ENCODE measurements at places on chromosomes 4 and X. TPM values are rescaled to one million over a fixed set of nuclear protein-coding genes. Genes with fewer than 3 reads are reported as not detected.
A peak's percentile ranks its signal among the peaks of the same experiment; 100 is the strongest.

Gene UNC5C
- 5.1 TPM for total RNA-seq

Gene FAM236C
- total RNA-seq: not detected

Gene EPHA5
- total RNA-seq: 0.09 TPM

Gene DAPP1
- 15.1 TPM for total RNA-seq

Gene DDX60
- total RNA-seq: 34.6 TPM

Gene SMIM10
- 4.1 TPM for total RNA-seq

Gene RAB41
- not detected for total RNA-seq

GRCh38 chr4:189232274-189232673 is 708.4 kb upstream of the FRG1 start:
- no peaks in the 10 kb centered on the region for H3K36me3 ChIP-seq
- no peaks in the 10 kb centered on the region for H3K4me1 ChIP-seq
- no peak overlapping the region for H3K27ac ChIP-seq
- H3K27me3 ChIP-seq: no peaks in the 10 kb centered on the region

- no peaks in the 10 kb centered on the region for H3K27me3 ChIP-seq
- DNase-seq: no peak
- H3K27ac ChIP-seq: no peak overlapping the region
- H3K4me1 ChIP-seq: no peaks in the 10 kb centered on the region
- no peaks in the 10 kb centered on the region for H3K36me3 ChIP-seq
Measured at GRCh38 chr4:172486531-172486930, 673.3 kb downstream of the GALNTL6 start.

- H3K4me1 ChIP-seq: peaks cover 13% of the 10 kb centered on the region
- H3K36me3 ChIP-seq: no peaks in the 10 kb centered on the region
- peak; percentile 91 for DNase-seq
- peak within 1 kb of the TSS; percentile 89 for H3K4me3 ChIP-seq
Measured at GRCh38 chr4:109559983-109560686, at the start of gene MCUB. TSS of gene MCUB (plus strand) at chr4:109560246. CDS start at chr4:109560338, 92 bp downstream.

- peaks cover 50% of the 10 kb centered on the region for H3K27me3 ChIP-seq
- H3K4me3 ChIP-seq: peak within 1 kb of the TSS; percentile 57
- H3K27ac ChIP-seq: no peak within 1 kb of the TSS
- peaks cover 20% of the 10 kb centered on the region for H3K4me1 ChIP-seq
Measured at GRCh38 chr4:154743683-154744340, at the start of gene LRAT. TSS of gene LRAT (plus strand) at chr4:154744000. CDS start at chr4:154744327, 327 bp downstream.

- peak overlapping the region; percentile 71 for H3K4me3 ChIP-seq
- peaks cover 29% of the 10 kb centered on the region for H3K4me1 ChIP-seq
- no peak overlapping the region for H3K27ac ChIP-seq
- no peaks in the 10 kb centered on the region for H3K36me3 ChIP-seq
- no peaks in the 10 kb centered on the region for H3K27me3 ChIP-seq
Measured at GRCh38 chrX:118347736-118348135, 1.8 kb downstream of the WDR44 start.

DNA sequence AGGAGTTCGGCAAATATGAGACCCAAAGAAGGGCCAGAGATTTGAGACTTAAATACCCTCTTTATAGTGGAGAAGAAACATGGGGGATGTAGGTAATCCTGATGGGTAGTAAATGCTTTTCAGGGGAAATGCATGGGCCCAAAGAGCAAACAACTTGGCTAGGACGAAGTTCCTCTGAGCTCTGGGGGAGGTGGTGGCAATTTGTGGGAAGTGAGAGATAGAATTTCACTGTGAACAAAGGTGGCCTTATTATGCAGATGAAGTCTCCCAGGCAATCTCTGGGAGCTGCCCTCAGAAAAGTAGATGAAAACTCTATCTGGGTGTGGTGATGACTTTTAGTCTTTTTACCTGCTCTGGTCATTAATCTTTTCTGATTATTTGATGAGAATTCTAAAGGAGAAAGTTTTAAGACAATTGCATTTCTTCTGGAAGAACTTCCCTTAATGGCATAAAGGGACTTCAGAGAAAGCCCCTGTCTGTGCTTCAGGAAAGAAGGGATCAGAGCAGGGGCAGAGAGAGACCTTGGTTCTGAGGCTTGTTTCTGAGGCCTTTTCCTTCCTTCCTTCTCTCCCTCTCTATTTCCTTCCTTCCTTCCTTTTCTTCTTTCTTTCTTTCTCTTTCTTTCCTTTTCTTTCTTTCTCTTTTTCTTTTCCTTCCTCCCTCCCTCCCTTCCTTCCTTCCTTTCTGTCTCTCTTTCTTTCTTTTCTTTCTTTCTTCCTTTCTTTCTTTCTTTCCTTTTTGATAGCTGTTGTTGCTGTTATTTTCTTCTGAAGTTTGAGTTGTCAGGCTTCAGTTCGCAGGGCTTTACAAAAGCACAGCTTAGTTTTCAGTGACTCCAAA is 37.5 kb upstream of the MAOA start:
- DNase-seq: no peak
- no peak overlapping the region for H3K4me3 ChIP-seq
- H3K36me3 ChIP-seq: no peaks in the 10 kb centered on the region
- no peak overlapping the region for H3K27ac ChIP-seq

DNA sequence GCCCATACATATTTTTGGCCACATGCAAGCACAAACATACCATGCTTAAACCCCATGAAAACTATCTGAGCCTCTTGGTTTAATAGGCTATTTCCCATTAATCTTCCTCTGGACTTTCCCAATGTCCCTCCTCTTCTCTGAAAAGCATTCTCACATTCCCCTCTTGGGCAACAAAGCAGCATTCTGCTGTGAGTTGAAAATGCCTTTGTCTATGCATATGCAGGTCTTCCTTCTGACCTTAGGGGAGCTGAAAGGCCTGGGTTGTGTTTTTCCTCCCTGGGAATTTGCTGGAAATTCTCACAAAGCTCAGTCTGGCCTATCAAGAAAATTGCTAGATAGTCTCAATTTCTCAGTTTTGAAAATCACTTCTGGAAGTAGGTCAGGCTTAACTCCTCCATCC is 4.2 kb downstream of the VSIG4 start:
- H3K4me1 ChIP-seq: no peaks in the 10 kb centered on the region
- no peak for DNase-seq
- H3K36me3 ChIP-seq: no peaks in the 10 kb centered on the region
- H3K27ac ChIP-seq: no peak overlapping the region
- H3K4me3 ChIP-seq: peak overlapping the region; percentile 2

GRCh38 chr4:183053681-183054080 is 45.4 kb upstream of the WWC2 start:
- no peak overlapping the region for H3K27ac ChIP-seq
- H3K36me3 ChIP-seq: no peaks in the 10 kb centered on the region
- H3K4me3 ChIP-seq: no peak overlapping the region
- H3K4me1 ChIP-seq: no peaks in the 10 kb centered on the region
- no peaks in the 10 kb centered on the region for H3K27me3 ChIP-seq
- no peak for DNase-seq

- H3K27me3 ChIP-seq: no peaks in the 10 kb centered on the region
- no peak for DNase-seq
- no peak overlapping the region for H3K4me3 ChIP-seq
- no peaks in the 10 kb centered on the region for H3K4me1 ChIP-seq
Measured at GRCh38 chrX:15511563-15511962, 11.0 kb downstream of the BMX start.

DNA sequence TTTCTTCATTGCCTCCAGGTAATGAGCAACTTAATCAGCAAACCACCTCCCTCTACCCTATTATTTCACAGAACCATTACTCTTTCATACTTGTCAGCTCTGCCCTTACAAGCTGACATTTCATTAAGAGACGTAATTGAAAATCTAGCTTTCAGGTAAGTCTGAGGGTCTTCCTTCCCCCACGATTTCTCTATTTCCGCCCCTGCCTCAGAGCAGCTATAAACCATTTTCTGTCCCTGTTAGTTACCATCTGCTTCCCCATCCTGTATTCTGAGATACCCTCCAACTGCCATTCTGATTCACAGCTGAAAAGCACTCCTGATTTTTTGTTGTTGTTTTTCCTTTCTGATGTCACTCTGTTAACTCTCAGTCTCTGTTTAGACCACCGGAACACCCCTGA is 37.1 kb downstream of the SH3RF1 start:
- H3K36me3 ChIP-seq: no peaks in the 10 kb centered on the region
- H3K27ac ChIP-seq: no peak overlapping the region
- no peaks in the 10 kb centered on the region for H3K27me3 ChIP-seq
- H3K4me3 ChIP-seq: no peak overlapping the region

DNA sequence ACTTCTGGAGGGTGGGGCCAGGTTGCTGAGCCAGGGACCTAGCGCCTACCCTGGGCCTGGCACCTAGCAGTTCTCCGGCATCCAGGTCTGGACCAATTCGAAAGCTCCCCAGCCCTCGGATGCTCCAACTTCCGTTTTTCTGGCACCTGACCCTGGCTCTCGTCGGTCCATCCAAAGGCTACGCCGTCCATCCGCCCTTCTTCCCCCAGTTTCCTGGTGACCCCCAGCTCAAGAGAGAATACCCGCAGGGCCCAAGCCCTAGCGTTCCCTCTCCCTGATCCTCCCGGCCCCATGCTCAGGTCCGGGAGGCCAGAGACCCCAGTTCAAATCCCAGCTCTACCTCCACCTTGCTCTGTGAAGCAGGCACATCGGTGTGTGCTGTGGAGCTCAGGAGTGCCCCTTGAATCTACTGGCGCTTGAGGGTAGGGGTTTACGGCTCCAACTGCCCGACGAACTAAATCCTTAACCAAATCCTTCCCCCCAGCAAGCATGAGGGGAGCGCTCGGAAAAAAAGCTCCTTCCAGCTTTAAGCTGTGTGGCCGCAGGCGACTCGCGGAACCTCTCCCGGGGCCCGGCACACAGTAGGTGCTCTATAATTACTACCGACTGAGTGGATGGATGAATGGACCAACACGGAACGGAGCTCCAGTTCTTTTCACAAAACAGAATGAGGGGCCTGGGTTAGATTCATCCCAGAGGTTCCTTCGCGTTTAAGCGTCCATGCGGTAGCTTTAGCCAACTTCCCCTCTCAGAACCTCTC is 1.1 kb downstream of the CRMP1 start:
- H3K4me1 ChIP-seq: peaks cover 18% of the 10 kb centered on the region
- peaks cover 87% of the 10 kb centered on the region for H3K27me3 ChIP-seq
- no peaks in the 10 kb centered on the region for H3K36me3 ChIP-seq
- DNase-seq: no peak
- H3K4me3 ChIP-seq: no peak overlapping the region

DNA sequence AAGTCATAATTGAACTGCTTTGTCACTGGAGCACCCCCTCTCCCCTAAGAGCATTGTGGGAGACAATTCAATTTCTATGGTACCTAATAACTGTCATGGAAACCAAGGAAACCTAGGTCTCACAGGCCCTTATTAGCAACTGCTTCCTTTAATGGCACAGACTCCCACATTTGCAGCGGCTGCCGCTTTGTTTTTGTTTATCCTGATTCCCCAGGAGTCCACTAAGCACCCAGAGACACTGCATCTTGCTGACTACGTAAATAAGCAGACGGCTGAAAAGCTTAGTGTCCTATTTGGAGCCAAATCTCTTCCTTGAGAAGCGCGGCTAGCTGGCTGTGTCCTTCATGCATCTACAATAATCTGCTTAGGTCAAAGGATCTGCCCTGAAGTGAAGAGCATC is 494.4 kb downstream of the TMA16 start:
- no peaks in the 10 kb centered on the region for H3K27me3 ChIP-seq
- DNase-seq: no peak
- no peak overlapping the region for H3K4me3 ChIP-seq
- no peak overlapping the region for H3K27ac ChIP-seq
- no peaks in the 10 kb centered on the region for H3K4me1 ChIP-seq

- no peak overlapping the region for H3K27ac ChIP-seq
- no peak overlapping the region for H3K4me3 ChIP-seq
- DNase-seq: no peak
Measured at GRCh38 chr4:2132438-2132837, 73.3 kb downstream of the NAT8L start.

GRCh38 chrX:39841604-39842003 is 256.2 kb downstream of the BCOR start:
- no peaks in the 10 kb centered on the region for H3K36me3 ChIP-seq
- H3K27me3 ChIP-seq: no peaks in the 10 kb centered on the region
- H3K27ac ChIP-seq: no peak overlapping the region
- no peak for DNase-seq

DNA sequence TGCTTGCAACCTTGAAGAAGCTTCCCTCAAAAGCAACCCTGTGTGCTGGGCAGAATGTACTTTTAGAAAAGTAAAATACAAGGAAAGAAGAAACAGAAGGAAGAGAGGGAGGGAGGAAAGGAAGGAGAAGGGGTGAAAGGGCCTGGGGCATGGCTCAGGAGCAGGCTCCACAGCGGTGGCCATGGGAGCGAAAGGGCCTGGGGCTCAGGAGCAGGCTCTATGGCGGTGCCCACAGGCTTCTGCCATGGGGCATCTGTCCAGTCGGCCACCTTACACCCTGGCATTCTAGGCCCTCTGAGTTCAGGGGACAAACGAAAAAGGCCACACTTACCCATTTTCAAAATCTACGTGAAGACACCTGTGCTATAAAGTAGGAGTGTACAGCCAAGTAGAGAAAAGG is 31.4 kb downstream of the GAK start:
- H3K36me3 ChIP-seq: peaks cover 74% of the 10 kb centered on the region
- DNase-seq: no peak
- no peaks in the 10 kb centered on the region for H3K27me3 ChIP-seq
- no peak overlapping the region for H3K27ac ChIP-seq
- H3K4me3 ChIP-seq: no peak overlapping the region

DNA sequence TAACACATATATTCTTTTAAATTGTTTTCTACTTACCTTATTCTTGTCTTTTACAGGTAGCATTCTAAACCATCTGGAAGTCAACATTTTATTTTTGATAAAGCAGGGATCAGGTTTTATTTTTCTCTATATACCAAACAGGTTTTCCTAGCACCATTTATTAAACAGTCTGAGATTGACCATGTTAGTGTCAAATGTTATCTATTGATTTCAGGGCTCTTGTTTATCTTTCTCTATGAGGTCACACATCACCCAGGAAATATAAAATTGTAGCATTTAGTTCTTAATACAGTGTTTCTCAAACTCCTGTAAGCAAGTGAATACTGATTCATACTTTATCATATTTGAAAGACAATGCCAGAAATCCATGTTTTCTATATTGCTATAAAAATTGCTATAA is 28.1 kb downstream of the PPP4R3C start:
- no peaks in the 10 kb centered on the region for H3K36me3 ChIP-seq
- no peak overlapping the region for H3K27ac ChIP-seq
- no peaks in the 10 kb centered on the region for H3K27me3 ChIP-seq
- H3K4me1 ChIP-seq: no peaks in the 10 kb centered on the region
- H3K4me3 ChIP-seq: no peak overlapping the region

DNA sequence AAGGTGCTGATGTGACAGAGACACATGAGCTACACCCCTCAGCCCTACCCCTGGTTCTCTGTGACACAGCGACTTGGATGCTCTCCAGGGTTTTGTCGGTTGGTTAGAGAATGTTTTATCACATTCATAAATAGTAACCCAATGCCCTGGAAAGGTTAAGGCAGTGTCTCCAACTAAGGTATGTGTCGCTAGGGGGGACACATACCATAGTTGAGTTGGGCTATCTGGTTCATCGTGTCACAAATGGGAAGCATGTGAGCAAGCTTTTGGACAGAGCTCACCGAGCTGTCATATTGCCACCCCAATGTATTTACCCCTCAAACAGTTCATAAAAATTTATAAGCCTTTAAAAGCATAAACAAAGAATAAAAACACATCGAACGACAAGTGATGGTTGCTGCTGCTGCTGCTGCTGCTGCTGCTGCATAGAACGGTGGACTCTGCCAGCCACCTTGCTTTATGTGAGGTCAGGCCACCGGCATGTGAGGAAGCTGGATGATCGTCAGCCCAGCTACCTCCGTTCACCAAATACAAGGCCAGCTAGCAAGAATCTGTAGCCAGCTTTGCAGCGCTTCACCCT is 55.9 kb downstream of the STOX2 start:
- H3K36me3 ChIP-seq: no peaks in the 10 kb centered on the region
- no peak overlapping the region for H3K4me3 ChIP-seq
- DNase-seq: no peak
- no peaks in the 10 kb centered on the region for H3K27me3 ChIP-seq
